Activated CD4-positive, alpha-beta T cell treated with anti-CD3 and anti-CD28 coated beads, Interleukin-2, amount 10 ng/mL, durations not matched to agents 24 days and 14 days (primary cell): ENCODE measurements at places on chromosomes 7 and 10.

DNA sequence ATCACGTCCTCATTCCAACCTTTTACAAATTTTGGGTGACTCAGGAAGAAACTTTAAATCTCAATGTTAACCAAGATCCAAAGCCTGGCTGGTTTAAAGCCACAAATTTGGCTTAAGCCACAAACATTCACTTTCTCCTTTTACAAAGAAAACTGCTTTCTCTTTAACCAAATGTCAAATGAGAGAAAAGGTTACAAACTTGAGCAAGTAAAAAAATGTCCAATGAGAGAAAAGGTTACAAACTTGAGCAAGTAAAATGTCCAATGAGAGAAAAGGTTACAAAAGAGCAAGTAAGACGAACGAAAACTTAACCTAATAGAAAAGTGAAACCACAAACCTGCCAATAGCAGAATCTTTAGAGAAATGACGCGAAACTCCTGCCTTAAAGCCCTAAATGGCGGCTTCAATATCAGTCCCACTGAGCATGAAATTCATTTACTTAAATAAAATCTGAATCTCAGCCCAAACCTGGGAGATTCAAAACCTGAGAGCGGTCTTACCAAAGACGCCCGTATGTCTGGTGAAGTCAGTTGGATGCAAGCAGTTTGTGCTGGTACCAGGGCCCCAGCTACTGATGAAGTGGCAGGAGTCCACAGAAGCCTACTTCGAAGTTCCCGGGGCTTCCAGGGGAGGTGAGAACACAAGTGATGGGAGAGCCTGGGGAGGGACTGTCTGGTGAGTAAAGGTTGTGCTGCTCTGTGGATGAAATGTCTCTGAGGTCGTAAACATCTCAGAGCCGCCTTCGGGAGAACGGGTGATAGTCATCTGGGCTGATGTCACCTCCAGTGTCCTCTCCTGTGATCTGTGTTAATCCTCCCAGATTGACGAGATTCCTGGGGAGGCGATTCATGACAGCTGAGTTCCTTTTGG lies 74.6 kb downstream of the PAXIP1 start:
- H3K27ac ChIP-seq: peak overlapping the region; percentile 96
- H3K4me1 ChIP-seq: peaks cover 20% of the 10 kb centered on the region
- peaks cover 2% of the 10 kb centered on the region for H3K36me3 ChIP-seq
- peak overlapping the region; percentile 96 for H3K4me3 ChIP-seq
- peaks cover 20% of the 10 kb centered on the region for H3K27me3 ChIP-seq
- peak; percentile 87 for DNase-seq

GRCh38 chr10:484925-485661 lies 204.4 kb downstream of the DIP2C start:
- no peaks in the 10 kb centered on the region for H3K27me3 ChIP-seq
- H3K4me3 ChIP-seq: peak overlapping the region; percentile 81
- H3K4me1 ChIP-seq: peaks cover 9% of the 10 kb centered on the region
- peak overlapping the region; percentile 91 for H3K27ac ChIP-seq
- DNase-seq: peak; percentile 81

DNA sequence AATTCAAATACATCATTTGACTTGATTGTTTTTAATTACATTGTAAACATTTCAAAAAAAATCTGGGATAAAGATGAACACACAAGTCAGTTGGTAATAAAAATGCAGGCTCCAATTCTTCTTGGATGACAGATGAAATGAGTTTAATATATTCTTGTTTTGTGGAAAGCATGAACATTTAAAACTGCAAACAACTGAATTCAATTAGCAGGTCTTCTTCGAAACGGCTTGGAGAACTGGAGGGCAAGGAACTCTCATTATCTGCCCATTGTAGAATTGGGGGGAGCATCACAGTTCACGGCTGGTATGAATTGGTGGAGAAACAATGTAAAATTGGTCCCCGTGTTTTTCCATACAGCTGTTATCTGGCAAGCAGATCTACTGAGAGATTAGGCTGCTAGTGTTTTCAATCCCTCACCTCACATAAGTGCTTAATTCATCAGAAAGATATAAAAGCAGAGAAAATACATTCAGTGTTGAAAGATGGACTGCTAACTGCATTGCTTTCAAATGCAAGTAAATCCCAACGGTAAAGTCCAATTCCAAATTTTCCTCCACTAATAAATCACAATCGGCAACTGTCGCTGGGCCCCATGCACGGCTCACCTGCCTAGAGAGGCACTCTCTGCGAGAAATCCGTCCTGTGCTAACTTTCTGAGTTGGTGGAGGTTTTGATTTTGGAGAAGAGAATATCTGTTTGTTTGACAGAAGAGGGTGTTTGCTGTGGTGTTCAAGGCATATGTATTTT lies 199.5 kb downstream of the ZNF438 start:
- DNase-seq: no peak
- H3K36me3 ChIP-seq: no peaks in the 10 kb centered on the region

DNA sequence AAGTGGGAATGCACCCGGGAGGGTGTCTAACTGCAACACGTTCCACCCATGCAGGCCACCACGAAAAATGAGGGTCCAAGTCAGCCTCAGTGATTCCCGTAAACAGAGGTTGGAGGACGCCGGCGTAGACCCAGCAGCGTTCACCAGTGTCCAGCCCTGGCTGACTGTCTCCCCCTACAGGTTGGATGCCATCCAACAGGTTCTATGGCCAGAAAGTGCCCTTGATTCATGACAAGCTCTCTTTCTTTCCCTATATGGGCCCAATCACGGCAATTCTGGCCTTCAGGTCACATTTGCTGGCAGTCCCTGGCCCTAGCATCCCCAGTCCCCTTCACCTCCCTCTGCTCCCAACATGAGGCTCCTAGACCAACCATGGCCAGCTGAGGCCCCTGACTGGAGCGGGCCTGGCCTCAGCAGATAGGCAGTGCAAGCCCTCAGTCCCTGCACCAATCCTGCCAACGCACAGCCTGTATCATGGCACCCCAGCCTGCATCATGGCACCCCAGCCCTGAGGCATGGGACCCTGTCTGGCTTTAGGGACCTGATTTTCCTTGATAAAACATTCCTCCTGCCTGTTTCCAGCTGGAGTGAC lies 227.4 kb downstream of the GRID1 start:
- no peaks in the 10 kb centered on the region for H3K36me3 ChIP-seq
- no peak for DNase-seq
- no peaks in the 10 kb centered on the region for H3K4me1 ChIP-seq
